ENCODE measurements at places on chromosomes 1 and 21. TPM values are rescaled to one million over a fixed set of nuclear protein-coding genes. Genes with fewer than 3 reads are reported as not detected.

- no peak overlapping the region for H3K4me3 ChIP-seq
- no peak for DNase-seq
- no peaks in the 10 kb centered on the region for H3K27me3 ChIP-seq
- no peak overlapping the region for H3K27ac ChIP-seq
These were observed 45.0 kb downstream of the NSL1 start for GRCh38 chr1:212746546-212746945.

BLACAT1 gene
- 1.5 TPM for total RNA-seq

HTR1D gene
- not detected for total RNA-seq

GRIK3 gene
- total RNA-seq: under 0.01 TPM

ZNF697 gene
- total RNA-seq: 7.0 TPM
